ENCODE measurements at places on chromosomes 1 and 21.
A peak's percentile ranks its signal among the peaks of the same experiment; 100 is the strongest.

DNA sequence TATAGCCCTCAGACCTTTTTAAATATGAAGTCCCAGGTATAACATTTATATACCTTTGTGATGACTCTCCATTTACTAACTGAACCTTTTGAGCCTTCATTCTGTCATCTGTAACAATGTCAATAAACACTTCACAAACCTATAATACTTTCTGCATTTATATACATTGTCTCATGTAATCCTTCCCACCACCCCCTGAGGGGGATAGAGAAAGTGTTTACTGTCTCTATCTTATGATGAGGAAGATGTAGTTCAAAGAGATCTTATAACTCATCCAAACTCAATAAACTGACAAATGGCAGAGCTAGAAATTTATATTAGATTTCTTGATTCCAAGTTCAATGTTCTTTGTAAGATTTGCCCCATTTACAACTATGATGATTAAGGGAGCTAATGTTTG, 48.3 kb upstream of the CR2 start:
- DNase-seq: no peak

- no peak for DNase-seq
Observed at GRCh38 chr1:70085521-70085920, 119.9 kb downstream of the LRRC40 start.

DNA sequence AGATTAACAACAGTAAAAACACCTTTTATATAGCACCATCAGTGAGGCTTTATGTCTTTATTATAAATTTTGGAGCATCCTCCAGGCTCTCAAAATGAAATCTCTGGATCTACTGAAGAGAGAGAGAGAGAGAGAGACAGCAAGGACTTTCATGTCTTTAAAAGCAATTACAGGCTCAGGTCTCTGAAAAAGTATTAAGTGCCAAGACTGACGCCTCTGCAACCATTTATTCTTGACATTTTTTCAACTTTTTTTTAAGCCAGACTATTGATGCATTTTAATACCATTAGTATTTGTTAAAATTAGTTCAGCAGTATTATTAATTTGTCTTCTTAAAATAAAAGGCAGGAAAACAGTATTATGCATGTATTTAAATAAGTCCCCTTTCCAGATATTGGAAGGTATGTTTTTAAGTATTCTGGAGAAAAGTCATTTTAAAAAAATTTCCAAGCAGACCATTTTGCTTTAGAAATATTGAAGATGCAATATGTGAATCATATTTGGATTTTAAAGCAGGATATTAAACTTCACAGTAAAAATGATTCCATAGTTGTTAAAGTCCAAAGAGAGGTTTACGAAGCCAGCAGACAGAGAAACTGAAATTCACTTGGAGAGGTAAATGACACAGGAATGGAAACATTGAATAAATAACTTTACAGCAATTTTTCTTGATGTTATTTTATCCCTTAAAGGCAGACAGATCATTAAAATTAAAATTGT, 35.4 kb upstream of the APOBEC4 start:
- no peak for DNase-seq

DNA sequence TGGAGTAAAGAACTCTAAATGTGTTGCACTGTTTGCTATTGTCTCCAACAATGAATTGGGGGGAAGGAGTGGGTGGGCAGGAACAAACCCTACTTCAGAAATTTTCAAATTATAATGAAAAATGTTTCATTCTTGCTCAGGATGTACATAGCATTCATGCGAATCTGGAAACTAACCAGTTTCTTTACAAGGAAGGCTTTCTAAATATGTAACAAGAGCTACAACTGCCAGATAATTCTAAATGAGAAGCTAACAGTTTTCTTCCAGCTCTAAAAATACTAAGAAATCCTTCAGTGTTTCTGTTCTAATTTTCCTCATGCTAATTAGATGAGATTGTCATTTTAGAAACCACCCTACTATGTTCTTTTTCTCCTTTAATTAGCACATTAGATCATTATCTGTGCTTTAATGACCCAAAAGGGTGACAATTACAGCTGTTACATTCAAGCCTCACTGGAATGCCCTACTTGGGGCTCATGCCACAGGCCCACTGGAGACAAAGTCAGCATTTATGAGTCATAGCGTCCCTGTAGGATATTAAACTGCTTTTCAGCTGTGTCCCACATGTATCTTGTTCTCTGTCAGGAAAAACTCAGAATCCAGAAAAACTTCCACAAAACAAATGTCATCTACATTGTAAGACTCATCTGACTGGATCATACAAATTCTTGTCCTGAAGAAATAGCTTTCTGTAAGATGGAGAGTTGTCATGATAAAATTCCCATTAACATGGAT, 804.6 kb upstream of the CXADR start:
- no peak for DNase-seq

DNA sequence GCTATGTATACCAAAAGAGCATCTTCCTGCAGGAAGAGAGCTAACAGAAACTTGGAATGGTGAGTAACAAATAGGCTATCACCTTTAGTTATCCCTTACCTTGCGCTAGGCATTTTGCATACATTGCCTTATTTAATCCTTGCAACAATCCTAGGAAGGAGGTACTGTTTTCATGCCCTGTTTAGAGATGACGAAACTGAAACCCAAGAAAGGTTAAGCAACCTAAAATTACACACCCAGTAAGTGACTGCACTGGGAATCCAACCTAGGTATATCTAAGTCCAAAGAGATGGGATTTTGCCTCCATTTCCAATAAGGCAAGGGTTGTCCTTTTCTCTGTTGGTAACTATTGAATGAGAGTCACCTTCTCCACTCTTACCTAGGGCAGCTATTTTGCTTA, 144.5 kb downstream of the TM2D1 start:
- no peak for DNase-seq

DNA sequence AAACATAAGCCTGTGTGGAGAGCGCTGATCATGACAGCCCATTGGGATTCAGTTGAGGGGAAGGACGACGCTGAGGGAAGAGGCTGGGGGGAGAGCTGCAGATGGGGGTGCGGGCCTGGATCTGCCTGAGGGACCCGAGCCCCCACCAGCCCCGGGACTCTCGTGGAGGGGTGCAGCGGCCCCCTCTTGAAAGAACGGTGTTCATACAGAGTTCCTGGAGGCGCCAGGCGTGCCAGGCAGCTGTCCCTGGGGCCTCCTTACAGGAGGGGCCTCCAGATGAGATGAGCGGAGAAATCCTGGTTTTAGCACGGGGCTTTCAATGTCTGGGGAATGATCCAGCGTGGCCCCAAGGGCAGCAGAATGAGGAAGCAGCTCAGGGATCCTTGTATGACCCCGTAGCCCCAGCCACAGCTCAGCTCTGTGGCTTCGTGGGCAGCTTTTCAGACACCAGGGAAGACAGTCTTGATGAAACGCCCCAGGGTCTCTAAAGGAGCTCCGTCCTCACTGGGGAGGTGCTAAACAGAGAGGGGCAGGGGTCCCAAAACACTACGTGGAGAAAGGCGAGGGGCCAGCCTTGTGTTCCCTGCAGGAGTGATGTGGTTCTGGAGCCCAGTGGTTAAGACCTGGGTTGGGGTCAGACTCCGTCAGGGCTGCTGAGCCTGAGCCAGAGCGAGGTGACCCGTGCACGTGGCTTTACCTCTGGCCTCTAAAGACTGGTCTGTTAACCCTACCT, 7.2 kb upstream of the DSCAM start:
- no peak for DNase-seq

- no peak for DNase-seq
Observed at GRCh38 chr1:157030728-157031127, 14.8 kb downstream of the ARHGEF11 start.

GRCh38 chr1:215287362-215287761, 204.8 kb downstream of the KCNK2 start:
- no peak for DNase-seq

- no peak for DNase-seq
Observed at GRCh38 chr1:42769811-42770210, 2.8 kb downstream of the C1orf50 start.

GRCh38 chr21:44432841-44433790, 22.2 kb upstream of the LRRC3 start:
- no peak for DNase-seq

DNA sequence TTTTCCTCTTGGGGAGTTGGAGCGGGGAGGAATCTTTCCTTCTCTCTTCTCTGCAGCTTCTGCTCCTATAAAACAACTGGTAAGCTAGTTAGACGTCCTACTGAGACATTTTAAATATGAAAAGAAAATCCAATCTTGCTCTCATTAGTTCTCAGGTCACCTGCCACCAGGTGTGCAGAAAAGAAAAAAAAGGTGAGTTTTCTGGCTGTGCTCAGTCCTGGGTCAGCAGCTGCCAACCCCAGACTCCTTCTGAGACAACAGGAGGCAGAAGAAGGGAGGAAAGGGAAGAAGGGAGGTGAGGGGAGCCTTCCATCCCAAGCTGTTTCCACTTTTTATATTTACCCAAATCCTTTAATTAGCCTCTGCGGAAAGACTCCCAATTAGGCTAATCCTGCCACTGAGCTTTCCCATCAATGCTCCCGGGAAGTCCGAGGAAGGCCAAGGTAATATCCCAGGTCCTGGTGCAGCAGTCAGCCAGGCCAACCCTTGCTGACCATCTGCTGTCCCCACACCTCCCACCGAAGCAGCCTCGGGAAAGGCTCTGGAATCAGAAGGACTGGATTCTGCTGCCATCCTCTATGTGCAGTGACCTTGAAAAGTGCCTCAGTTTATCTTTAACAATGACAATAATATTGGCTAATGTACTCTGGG, 33.4 kb downstream of the GLIS1 start:
- no peak for DNase-seq

- DNase-seq: no peak
Observed at GRCh38 chr21:34935898-34936297, 113.2 kb downstream of the RUNX1 start.

GRCh38 chr1:102050556-102050955, 53.8 kb upstream of the OLFM3 start:
- DNase-seq: no peak

GRCh38 chr1:230048322-230048721, 18.7 kb upstream of the GALNT2 start:
- no peak for DNase-seq

DNA sequence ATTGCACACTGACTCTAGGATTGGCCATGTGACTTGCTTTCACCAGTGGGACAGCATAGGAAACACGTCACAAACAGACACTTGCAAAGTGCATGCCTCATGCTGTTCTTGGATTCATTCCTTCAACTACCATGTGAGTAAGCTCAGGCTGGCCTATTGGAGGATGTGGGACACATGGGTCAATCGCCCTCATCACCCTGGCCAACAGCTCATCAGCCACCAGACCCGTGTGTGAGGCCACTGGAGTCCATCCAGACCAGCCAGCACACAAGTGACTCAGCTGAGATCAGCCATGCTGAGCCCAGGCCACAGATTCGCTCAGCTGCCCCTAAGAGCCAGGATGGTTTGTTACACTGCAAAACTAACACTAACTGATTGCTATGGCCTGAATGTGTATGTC, 216.1 kb upstream of the GRIK3 start:
- no peak for DNase-seq

- DNase-seq: no peak
Observed at GRCh38 chr1:73998348-73998959, 199.5 kb downstream of the LRRIQ3 start.

DNA sequence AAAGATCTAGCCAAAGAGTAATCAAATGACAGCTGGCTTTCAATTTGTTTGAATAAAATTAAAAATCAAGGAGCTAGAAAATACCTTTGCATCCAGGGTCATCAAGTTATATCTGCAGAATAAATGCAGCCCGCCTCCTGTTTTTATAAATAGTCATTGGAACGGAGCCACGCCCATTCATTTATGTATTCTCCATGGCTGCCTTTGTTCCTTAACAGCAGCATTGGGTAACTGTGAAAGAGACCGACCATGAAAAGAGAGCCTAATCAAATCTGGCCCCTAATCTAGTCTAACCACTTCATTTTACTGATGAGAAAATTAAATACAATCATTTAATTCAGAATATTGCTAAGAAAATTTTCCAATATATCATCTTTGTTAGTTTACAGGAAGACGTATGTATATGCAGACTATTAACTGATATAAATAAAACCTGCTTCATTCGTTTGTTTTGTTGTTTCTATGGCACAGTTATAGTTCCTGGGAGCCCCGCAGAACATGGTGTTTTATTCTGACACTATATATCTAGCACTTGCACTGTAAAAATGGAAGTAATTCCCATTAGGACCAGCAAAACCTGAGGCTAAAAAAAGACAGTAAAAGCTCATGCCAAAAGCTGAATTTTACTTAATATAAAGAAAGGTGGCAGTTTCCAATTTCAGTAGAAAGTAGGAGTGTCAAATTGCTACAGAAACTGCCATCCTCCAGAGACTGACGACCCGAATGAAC, 111.8 kb upstream of the PALMD start:
- DNase-seq: no peak

GRCh38 chr1:152461544-152461943, 47.5 kb upstream of the CRNN start:
- peak; percentile 39 for DNase-seq
